Activated B cell treated with CpG ODN at 0.5 μM for 24 hours (primary cell): ENCODE measurements at places on chromosomes 5 and 9. TPM values are rescaled to one million over a fixed set of nuclear protein-coding genes. Genes with fewer than 3 reads are reported as not detected.
A peak's percentile ranks its signal among the peaks of the same experiment; 100 is the strongest.

The COL23A1 gene
- total RNA-seq, result not detected in 2 replicates

- H3K36me3 ChIP-seq, result no peaks in the 10 kb centered on the region
- H3K4me1 ChIP-seq, result peaks cover 10% of the 10 kb centered on the region
- H3K27ac ChIP-seq, result no peak overlapping the region
- peaks cover 15% of the 10 kb centered on the region for H3K27me3 ChIP-seq
- no peak for DNase-seq
Measured at GRCh38 chr5:35618781-35619180, 1.1 kb downstream of the SPEF2 start.

The AGXT2 gene
- not detected in 2 replicates for total RNA-seq

The FBP2 gene
- total RNA-seq, result not detected in 2 replicates

The SPAAR gene
- not detected in 2 replicates for total RNA-seq

The PCDHGA3 gene
- total RNA-seq, result 0.20 and 0.51 TPM in 2 replicates

DNA sequence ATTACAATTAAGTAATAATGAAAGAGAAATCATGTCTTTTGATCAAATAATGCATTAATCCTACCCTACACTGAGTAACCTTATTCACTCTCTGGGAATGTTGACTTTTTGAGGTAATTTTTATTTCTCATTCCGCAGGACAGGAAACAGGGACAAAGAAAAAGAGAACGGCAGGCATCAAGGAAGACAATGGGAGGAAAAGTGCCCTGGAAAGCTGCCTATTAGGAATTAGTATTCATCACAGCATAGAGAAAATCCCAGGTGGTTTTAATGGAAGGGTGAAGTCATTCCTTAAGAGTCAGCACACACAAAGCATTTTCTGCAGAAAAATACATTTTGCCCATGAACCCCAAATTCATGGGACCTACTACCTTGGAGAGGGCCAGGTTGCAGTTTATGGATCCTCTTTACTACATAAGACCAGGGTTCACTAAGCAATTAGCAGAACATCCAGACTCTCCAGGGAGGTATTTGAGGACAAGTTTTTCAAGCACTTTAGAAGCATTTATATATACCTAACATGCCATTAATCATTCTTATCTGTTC lies 9.4 kb downstream of the FSTL4 start:
- H3K4me1 ChIP-seq, result no peaks in the 10 kb centered on the region
- peaks cover 32% of the 10 kb centered on the region for H3K27me3 ChIP-seq
- H3K4me3 ChIP-seq, result no peak overlapping the region
- H3K36me3 ChIP-seq, result no peaks in the 10 kb centered on the region
- no peak overlapping the region for H3K27ac ChIP-seq

GRCh38 chr9:1875251-1875851 lies 139.8 kb upstream of the SMARCA2 start:
- H3K4me1 ChIP-seq, result peaks cover 30% of the 10 kb centered on the region
- no peak overlapping the region for H3K4me3 ChIP-seq
- peak overlapping the region; percentile 95 for H3K27ac ChIP-seq
- H3K36me3 ChIP-seq, result no peaks in the 10 kb centered on the region
- DNase-seq, result no peak

The CPEB4 gene
- total RNA-seq, result 26.9 and 30.0 TPM in 2 replicates

The BAAT gene
- total RNA-seq, result not detected in 2 replicates

The IRX2 gene
- total RNA-seq, result not detected in 2 replicates
